ENCODE measurements at places on chromosomes 7 and 10. TPM values are rescaled to one million over a fixed set of nuclear protein-coding genes. Genes with fewer than 3 reads are reported as not detected.

DNA sequence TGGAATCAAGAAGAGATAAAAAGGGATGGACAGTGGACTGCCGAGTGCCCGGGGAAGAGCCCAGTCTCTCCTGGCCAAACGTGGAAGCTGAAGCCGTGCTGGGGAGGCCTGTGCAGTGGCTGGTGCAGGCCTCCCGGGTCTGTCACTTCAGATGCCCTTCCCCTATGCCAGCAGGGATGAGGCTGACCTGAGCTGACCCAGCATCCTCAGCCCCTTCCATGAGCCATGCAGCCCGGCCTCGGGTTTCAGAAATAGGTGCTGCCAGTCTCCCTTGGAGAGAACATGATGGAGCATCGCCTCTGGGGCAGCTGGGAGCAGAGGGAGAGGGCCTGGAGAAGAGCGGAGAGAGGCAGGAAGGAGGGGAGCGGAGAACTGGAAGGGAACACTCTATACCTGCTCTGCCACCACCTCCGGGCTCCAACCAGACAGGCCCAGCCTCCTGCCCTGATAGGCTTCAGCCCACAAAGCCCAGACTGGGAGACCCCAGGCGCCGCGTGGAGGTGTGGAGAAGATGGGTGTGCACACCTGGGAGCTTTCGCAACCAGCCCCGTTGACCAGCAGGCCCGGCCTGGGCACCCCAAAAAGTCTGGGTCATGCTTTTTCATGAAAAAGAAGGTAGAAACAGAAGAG, 68.6 kb upstream of the PPP2R2D start:
- DNase-seq = peak; percentile 59

- DNase-seq = no peak
These were observed 112.5 kb downstream of the EGFR start for GRCh38 chr7:55131142-55131929.

DNA sequence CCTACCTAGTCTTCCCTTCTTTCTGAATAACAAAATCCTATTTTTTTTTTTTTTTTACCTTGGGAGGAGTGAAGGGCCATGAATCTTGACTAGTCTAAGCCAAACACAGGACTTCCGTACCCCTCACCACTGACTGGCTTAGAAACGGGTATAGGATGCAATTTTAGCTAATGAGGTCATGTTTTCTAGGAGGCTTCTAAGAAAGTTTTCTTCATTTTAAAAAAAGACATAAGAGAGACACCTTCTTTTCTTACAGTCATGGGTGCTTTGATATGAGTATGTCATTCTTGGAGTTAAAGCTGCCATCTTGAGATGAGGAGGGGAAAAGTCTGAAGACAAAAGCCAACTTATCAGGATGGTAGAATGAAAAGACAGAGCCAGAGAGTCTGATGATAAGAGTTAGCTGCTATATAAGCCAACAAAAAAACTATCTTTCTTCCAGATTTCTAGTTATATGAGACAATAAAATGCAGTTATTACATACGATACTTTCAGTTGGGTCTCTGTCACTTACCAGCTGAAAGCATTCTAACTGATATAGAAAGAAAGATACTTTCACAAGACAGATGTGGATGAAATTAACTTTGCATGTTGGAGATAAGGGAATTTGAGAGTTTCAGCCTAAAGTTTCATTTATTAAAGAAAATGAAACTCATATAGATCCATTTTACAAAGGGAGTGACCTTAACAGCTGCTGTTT, 34.0 kb downstream of the ZNF438 start:
- DNase-seq = no peak

GRCh38 chr7:29516491-29516890, 47.1 kb upstream of the PRR15 start:
- DNase-seq = no peak

- DNase-seq = no peak
These were observed 60.1 kb upstream of the NAMPT start for GRCh38 chr7:106344861-106345260.

The FBXO24 gene
- 0.41 TPM for total RNA-seq

The CYP2C9 gene
- total RNA-seq = not detected

DNA sequence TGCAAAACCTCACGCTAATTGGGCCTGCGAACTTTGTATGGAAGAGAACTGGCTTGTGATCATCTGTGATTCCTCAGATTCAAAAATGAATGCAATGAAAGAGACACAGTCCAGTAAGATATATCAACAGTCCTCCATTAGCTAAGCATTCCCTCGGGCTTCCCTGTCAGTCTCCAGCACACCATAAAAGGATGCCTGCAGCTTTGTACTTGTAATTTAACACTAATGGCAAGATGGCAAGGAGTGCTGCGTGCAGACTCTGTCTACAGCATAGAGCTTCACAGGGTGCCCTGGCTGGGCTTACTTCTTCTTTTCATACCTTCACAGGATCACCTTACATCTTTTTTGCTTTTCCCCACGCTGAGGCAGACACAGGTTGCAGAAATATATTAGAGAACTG, 200.0 kb downstream of the GFRA1 start:
- DNase-seq = no peak

GRCh38 chr7:35313575-35313974, 59.7 kb upstream of the TBX20 start:
- no peak for DNase-seq

DNA sequence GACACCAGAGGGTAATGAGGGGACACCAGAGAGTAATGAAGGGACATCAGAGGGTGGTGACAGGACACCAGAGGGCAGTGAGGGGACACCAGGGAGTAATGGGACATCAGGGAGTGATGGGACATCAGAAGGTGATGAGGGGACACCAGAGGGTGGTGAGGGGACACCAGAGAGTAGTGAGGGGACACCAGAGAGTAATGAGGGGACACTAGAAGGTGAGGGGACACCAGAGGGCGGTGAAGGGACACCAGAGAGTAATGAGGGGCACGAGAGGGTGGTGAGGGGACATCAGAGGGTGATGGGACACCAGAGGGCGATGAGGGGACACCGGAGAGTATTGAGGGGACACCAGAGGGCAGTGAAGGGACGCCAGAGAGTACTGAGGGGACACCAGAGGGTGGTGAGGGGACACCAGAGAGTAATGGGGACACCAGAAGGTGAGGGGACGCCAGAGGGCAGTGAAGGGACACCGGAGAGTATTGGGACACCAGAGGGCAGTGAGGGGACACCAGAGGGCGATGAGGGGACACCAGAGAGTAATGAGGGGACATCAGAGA, 10.6 kb downstream of the NACAD start:
- no peak for DNase-seq
